ENCODE measurements at places on chromosomes 7 and 10. TPM values are rescaled to one million over a fixed set of nuclear protein-coding genes. Genes with fewer than 3 reads are reported as not detected.

- no peak for DNase-seq
Observed at GRCh38 chr7:2157473-2158279, 75.1 kb downstream of the MAD1L1 start.

GRCh38 chr7:140509789-140510188 lies 30.5 kb upstream of the MKRN1 start:
- no peak for DNase-seq

GRCh38 chr7:105098863-105099515 lies 85.0 kb downstream of the KMT2E start:
- no peak for DNase-seq

GRCh38 chr7:143505838-143506237 lies 28.2 kb downstream of the TAS2R41 start:
- DNase-seq = no peak

GDF10 gene
- not detected for total RNA-seq
